ENCODE measurements at places on chromosomes 1 and 21.
A peak's percentile ranks its signal among the peaks of the same experiment; 100 is the strongest.

DNA sequence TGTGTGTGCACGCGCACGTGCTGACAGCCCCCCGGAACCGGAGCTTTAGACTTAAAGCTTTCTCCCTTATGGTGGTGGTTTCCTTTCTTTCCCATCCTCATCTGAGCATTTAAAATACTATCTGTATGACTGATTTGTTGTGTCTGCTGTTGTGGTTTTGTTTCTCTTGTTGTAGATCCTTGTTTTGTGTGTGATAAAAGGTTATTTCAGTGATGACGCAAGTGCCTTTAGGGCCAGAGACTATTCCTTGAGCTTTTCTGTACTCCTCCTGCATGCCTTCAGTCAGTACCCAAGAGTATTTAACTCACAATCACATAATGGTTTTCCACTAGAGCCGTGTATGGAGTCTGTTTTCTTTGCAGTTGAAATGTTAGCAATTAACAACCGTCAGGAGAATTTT, 45.4 kb downstream of the LCA5L start:
- DNase-seq: no peak

- DNase-seq: no peak
Measured at GRCh38 chr1:6419804-6420453, at the start of gene HES2. HES2 (minus strand) TSS chr1:6419919; CDS start chr1:6419820, 99 bp downstream.

DNA sequence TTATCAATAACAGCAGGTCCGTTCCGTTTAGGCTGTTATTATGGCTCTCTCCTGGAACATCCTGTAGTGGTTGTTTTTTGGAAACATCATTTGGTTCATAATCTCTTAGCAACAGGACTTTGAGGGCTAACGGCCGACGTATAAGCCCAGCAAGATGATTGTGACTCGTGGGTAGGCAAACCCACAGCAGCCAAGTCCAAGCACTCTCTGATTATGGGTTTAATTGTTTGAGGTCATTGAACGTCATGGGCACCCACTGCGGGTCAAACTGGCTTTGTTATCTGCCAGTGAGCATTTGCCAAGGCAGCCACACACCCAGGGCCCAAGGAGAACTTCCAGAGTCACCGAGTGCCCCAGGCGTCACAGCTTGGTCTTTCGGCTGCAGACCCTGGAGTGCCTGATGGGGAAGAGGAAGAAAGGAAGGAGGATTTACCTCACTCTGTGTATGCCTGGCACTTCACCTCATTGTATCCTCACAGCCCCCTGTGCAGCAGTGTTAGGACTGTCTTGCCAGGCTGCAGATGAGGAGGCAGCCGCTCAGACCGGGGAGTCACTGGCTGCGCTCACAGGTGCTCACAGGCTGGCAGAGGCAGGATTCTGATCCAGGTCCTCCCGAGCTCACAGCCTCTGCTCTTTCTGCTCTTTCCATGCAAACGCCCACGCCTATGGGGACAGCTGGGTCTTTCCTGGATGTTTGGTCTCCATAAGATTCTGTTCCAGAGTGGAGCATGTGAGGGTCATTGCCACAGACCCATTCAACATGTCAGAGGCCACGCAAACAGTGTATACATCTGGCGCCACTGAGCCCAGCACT, 30.8 kb upstream of the EPS8L3 start:
- DNase-seq: peak; percentile 80

DNA sequence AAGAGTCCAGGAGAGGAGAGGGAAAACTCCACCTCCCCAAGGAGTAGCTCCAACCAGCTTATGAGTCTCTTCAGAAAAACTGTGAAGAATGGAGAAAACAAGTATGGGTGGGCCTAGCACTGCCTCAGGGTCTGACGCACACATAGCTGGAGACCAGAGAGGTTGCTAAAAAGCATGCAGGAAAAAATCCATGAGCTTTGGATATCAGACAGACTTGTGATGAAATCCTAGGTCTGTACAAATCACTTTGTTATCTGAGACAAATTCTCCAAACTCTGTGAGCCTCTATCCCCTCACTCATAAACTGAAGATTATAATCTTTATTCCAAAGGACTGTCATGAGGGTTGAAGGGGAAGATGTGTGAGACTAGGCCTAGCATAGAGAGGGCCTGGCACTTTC, 141.5 kb upstream of the FGGY start:
- no peak for DNase-seq

DNA sequence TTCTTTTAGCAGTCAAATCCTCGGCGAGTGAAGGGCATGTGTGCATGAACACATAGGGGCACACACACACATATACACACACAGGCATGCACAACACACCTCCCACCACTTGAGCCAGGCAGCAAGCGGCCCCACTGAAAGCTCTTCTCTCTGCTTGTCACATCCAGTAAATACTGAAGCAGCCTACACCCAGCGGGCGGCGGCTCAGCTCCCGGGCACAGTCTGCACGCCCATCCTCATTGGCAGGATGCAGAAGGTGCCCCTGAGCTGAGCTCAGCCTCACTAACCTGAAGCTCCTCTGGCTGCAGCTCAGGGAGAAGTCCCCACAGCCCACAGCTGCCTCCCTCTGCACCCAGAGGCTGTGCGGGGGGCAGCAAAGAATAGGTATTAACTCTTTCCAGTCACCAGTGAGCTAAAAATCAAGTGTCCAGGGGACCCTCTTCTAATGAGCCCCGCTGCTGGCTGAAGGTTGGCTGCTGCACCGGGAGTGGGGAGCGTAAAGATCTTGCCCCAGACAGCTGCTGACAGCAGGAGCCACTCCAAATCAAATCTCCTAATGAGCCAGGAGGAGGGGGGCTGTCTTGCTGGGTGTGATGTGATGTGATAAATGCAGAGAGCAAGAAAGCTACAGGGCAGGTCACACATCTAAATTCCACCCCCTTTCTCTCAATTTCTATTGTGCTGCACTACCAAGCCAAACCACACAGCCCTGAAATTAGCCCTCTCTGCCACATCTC, 12.5 kb downstream of the RGS8 start:
- no peak for DNase-seq

GRCh38 chr1:220386494-220387195, 114.4 kb upstream of the RAB3GAP2 start:
- no peak for DNase-seq

- DNase-seq: no peak
Measured at GRCh38 chr1:226664413-226665101, 74.5 kb downstream of the ITPKB start.
